Stimulated activated CD4-positive, alpha-beta T cell treated with anti-CD3 and anti-CD28 coated beads, Interleukin-15, amount 100 ng/mL, for 1 hour (primary cell): ENCODE measurements at places on chromosomes 16 and 17.
A peak's percentile ranks its signal among the peaks of the same experiment; 100 is the strongest.

DNA sequence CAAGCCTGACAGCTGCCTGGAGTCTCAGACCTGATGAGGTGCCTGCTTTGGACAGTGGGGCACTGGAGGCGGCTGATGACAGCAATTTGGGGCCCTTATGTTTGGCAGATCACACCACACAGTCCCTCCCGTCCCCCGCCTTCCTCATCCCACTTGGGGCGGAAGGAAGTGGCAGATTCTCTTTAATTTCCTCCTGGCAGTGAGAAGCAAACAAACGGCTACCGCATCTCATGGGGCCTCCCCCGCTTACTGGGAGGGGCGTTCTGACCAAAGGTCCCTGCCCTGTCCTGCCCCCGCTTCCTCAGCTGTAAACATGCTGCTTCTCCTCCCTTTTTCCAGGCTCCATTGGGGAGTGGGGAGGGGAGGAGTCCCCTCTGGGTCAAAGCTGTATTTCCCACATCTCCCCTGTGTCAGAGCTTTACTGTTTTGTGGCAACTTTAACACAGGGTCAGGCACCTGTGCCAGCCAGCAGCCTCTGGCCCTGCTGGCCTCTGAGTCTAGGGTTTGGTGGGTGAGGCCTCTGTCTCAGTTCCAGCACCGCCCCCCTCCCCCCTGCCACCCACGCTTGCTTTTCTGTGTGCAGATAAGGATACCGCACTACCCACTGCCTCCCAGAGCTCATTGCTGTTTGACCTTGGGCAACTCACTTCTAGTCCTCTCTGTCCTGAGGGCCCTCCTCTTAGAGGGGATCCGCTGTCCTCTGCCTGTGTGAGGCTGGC, 5.4 kb upstream of the NFATC3 start:
- peak; percentile 48 for DNase-seq

DNA sequence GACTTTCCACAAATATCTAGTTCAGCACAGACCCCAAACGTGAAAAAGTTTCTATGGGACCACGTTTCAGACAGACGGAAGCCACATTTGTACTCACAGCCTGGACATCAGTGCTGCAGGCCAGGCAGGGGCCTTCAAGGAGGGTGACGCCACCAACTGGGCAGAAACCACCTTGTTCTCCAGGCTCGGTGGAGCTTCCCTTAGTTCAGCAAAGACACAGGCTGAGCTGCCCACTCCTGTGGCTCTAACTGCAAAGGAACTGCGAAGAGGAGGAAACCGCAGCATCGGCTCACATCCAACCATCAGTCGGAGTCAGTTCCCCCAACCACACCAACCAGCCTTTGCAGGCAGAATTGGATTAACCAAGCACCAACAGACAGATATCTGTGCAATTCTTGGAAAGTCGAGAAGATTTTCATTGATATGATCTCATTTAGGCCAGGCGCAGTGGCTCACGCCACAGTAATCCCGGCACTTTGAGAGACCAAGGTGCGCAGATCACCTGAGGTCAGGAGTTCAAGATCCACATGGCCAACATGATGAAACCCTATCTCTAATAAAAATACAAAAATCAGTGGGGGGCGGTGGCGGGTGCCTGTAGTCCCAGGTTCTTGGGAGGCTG, 73.3 kb upstream of the CNEP1R1 start:
- DNase-seq, result no peak

DNA sequence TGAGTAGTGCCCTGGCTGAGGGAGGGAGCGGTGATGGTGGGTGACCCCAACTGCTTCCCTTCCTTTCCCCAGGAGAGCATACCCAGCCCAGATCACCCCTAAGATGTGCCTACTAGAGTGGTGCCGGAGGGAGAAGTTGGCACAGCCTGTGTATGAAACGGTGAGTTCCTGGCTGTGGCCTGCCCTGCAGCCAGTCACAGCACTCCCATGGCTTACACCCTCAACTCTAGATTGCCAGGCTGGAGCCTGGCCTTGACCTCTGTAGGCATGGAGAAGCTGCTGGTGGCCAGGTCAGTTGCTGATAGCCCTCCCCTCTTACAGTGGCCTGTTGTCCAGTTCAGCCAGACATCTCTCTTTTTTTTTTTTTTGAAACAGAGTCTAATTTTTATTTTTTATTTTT, 8.6 kb upstream of the NFATC3 start:
- DNase-seq, result no peak

GRCh38 chr16:10827691-10828341, 9.2 kb upstream of the TVP23A start:
- no peak for DNase-seq

DNA sequence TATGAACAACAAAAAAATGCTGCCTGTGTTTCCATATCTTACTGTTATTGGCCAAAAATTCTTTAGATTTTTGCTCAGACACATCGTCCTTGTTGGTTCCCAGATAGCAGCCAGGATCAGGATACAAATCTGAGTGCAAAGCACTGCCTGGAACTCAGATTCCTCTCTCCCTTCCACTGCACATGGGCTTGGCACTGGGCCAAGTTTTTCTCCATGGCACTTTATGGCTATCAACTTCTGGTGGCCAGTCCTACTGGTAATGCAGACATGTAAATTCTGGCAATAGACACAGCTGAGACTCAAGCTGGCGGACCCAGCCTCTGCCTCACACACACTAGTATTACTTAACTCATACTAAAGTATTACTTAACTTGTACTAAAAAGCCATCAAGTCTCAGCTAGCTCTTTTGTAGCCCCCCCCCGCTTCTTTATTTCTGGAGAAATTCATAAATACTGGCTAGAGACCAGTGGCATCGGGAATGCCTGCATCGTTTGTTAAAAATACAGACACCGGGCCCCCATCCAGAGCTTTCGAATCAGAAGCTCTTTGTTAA, 181.2 kb upstream of the COX10 start:
- DNase-seq, result no peak

GRCh38 chr17:80447790-80448189, 28.6 kb downstream of the NPTX1 start:
- DNase-seq, result no peak
